ENCODE measurements at places on chromosomes 1 and 21. TPM values are rescaled to one million over a fixed set of nuclear protein-coding genes. Genes with fewer than 3 reads are reported as not detected.

- H3K4me1 ChIP-seq: peaks cover 27% of the 10 kb centered on the region
- no peak for DNase-seq
- H3K27me3 ChIP-seq: peaks cover 5% of the 10 kb centered on the region
Observed at GRCh38 chr1:66444438-66445265, 89.3 kb upstream of the SGIP1 start.

GRCh38 chr1:24318615-24319311 is 394 bp upstream of the GRHL3 start:
- H3K36me3 ChIP-seq: no peaks in the 10 kb centered on the region
- DNase-seq: no peak
- H3K27me3 ChIP-seq: peaks cover 8% of the 10 kb centered on the region
- peak overlapping the region; percentile 66 for H3K4me3 ChIP-seq

- H3K27me3 ChIP-seq: no peaks in the 10 kb centered on the region
- peaks cover 15% of the 10 kb centered on the region for H3K4me1 ChIP-seq
- DNase-seq: no peak
- no peaks in the 10 kb centered on the region for H3K36me3 ChIP-seq
Observed at GRCh38 chr21:46604975-46605766, at the start of gene S100B. Gene S100B, minus strand, starts transcription at chr21:46605082. Its CDS starts 2,667 bp downstream, at chr21:46602415.

- H3K36me3 ChIP-seq: no peaks in the 10 kb centered on the region
- H3K27ac ChIP-seq: no peak overlapping the region
- H3K27me3 ChIP-seq: no peaks in the 10 kb centered on the region
- H3K4me1 ChIP-seq: peaks cover 30% of the 10 kb centered on the region
- H3K4me3 ChIP-seq: no peak overlapping the region
Observed at GRCh38 chr1:184530226-184530625, 143.4 kb downstream of the C1orf21 start.

- peaks cover 41% of the 10 kb centered on the region for H3K36me3 ChIP-seq
- H3K4me3 ChIP-seq: no peak overlapping the region
- DNase-seq: no peak
- H3K27me3 ChIP-seq: no peaks in the 10 kb centered on the region
- H3K27ac ChIP-seq: no peak overlapping the region
Observed at GRCh38 chr1:235149824-235150223, 11.2 kb downstream of the RBM34 start.

DNA sequence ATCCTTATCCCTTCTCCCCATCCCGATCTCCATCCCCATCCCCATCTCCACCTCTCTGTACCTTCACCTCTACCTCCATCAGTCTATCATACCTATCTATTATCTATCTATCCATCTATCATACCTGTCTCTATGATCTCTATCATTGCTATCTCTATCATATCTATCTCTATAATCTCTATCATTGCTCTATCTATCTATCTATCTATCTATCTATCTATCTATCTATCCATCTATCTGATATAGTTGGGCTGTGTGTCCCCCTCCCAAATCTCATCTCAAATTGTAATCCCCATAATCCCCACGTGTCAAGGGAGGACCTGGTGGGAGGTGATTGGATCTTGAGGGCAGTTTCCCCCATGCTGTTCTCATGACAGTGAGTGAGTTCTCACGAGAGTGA is 97.9 kb upstream of the PAXBP1 start:
- no peaks in the 10 kb centered on the region for H3K36me3 ChIP-seq
- no peak overlapping the region for H3K4me3 ChIP-seq
- H3K27me3 ChIP-seq: peaks cover 66% of the 10 kb centered on the region
- no peak for DNase-seq
- H3K4me1 ChIP-seq: no peaks in the 10 kb centered on the region

DNA sequence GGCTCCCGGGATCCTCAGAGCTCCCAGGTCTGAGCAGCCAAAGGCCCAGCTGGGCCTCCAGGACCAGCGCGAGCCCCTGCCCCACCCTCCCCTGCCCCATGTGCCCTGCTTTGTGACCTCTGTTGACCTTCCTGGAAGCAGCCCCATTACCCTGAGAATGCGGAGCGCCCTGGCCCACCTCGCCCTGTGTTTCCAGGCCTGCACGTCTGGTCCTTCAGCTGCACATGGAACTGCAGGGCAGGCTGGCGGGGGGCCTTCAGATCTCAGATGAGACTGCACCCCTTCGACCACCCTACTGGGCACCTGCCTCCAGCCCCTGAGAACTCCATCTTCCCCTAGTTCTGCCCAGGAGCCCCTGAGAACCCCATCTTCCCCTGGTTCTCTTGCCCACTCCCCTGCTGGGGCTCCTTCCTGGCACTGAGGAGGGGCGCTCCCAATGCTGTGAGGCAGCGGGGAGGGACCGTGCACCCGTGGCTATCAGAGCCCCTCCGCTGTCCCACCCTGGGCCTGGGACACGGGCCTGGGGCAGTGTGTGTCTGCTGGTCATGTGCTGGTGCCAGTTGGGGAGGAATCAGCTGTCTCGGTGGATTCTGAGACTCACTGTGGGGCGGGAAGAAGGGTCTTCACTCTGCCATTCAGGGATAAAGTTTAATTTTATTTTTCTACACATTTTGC is 25.1 kb downstream of the TMEM201 start:
- peaks cover 2% of the 10 kb centered on the region for H3K36me3 ChIP-seq
- no peaks in the 10 kb centered on the region for H3K4me1 ChIP-seq
- no peak for DNase-seq
- H3K27ac ChIP-seq: no peak overlapping the region

GRCh38 chr1:234000557-234001041 is 96.1 kb downstream of the SLC35F3 start:
- H3K4me1 ChIP-seq: no peaks in the 10 kb centered on the region
- H3K4me3 ChIP-seq: no peak overlapping the region
- peaks cover 54% of the 10 kb centered on the region for H3K27me3 ChIP-seq
- no peaks in the 10 kb centered on the region for H3K36me3 ChIP-seq

DNA sequence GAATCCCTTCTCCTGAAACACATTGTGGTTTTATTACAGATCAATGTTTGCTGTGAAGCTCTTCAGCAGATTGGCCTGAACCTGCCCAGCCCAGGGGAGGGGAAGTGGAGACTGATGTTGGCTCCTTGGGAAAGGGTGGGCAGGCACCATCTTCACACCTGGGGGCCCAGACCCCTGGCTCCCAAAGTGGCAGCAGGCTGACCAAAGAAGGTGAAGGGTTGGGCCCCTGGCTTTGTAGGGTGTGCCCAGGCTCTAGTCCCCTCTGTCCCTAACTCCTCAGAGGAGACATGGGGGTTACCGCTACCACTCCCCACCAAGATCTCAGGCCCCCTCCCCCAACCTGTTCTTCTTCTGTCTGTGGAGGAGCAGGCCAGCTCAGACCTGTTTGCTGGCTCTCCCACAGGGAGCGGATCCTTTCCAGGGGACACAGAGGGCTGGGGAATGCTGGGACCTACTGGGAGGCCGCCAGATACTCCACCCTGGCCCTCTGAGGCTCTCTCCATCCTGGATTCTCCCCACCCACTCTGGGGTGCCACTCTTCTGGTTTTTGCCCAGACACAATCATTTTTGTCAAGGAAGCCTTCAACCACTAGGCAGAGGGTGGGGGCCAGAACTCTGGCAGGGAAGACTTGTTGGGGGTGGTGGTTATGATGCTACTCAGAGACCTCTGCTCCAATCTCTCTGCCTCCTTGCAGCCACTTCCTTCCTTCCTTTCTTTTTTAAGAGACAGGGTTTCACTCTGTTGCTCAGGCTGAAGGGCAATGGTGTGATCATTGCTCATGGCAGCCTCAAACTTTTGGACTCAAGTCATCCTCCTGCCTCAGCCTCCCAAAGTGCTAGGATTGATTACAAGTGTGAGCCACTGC is 5.0 kb upstream of the EFNA3 start:
- H3K27me3 ChIP-seq: peaks cover 29% of the 10 kb centered on the region
- H3K4me1 ChIP-seq: peaks cover 27% of the 10 kb centered on the region
- H3K4me3 ChIP-seq: no peak overlapping the region
- H3K36me3 ChIP-seq: peaks cover 2% of the 10 kb centered on the region
- H3K27ac ChIP-seq: no peak overlapping the region

DNA sequence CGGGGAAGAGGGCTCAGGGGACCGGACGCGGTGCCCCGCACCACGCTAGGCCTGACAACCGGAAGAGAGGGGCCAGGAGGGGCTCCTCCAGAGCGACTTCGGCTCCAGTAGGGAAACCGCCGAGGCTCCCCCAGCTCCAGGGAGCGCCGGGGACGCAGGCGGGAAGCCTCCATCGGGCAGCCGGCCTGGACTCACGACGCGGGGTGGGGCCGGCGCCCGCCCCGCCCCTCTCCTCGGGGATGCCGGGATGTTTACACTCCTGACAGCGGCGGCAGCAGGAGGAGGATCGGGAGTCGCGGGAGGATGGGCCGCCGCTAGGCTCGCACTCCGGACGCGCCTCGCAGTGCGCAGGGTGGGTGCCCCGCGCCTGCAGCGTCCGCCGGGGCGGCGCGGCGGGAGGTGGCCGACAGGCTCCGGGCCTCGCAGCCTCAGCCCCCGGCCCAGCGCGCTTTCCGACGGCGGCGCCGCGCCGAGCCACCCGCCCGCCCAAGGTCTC is at the start of gene NEK7:
NEK7 (plus strand) TSS at position 254 of the 496 bp plus-strand sequence. CDS start 75,583 bp downstream, outside the sequence.
- H3K27me3 ChIP-seq: no peaks in the 10 kb centered on the region
- no peaks in the 10 kb centered on the region for H3K36me3 ChIP-seq
- peak; percentile 79 for DNase-seq

- H3K4me1 ChIP-seq: no peaks in the 10 kb centered on the region
- peaks cover 2% of the 10 kb centered on the region for H3K27me3 ChIP-seq
- no peak for DNase-seq
- peaks cover 2% of the 10 kb centered on the region for H3K36me3 ChIP-seq
- no peak overlapping the region for H3K27ac ChIP-seq
Observed at GRCh38 chr1:63230722-63231121, 91.6 kb upstream of the FOXD3 start.

- DNase-seq: no peak
- H3K36me3 ChIP-seq: no peaks in the 10 kb centered on the region
- H3K4me1 ChIP-seq: peaks cover 52% of the 10 kb centered on the region
- H3K27me3 ChIP-seq: peaks cover 5% of the 10 kb centered on the region
Observed at GRCh38 chr21:21003701-21004100, 5.5 kb downstream of the NCAM2 start.

GRCh38 chr1:202956969-202957368 is 1.1 kb downstream of the ADIPOR1 start:
- H3K36me3 ChIP-seq: no peaks in the 10 kb centered on the region
- peak overlapping the region; percentile 80 for H3K4me3 ChIP-seq
- peak overlapping the region; percentile 73 for H3K27ac ChIP-seq
- no peak for DNase-seq
- H3K4me1 ChIP-seq: peaks cover 25% of the 10 kb centered on the region
- H3K27me3 ChIP-seq: no peaks in the 10 kb centered on the region

- H3K4me1 ChIP-seq: peaks cover 32% of the 10 kb centered on the region
- DNase-seq: no peak
- H3K27ac ChIP-seq: peak overlapping the region; percentile 80
Observed at GRCh38 chr1:27342778-27343638, 1.2 kb downstream of the SYTL1 start.

DNA sequence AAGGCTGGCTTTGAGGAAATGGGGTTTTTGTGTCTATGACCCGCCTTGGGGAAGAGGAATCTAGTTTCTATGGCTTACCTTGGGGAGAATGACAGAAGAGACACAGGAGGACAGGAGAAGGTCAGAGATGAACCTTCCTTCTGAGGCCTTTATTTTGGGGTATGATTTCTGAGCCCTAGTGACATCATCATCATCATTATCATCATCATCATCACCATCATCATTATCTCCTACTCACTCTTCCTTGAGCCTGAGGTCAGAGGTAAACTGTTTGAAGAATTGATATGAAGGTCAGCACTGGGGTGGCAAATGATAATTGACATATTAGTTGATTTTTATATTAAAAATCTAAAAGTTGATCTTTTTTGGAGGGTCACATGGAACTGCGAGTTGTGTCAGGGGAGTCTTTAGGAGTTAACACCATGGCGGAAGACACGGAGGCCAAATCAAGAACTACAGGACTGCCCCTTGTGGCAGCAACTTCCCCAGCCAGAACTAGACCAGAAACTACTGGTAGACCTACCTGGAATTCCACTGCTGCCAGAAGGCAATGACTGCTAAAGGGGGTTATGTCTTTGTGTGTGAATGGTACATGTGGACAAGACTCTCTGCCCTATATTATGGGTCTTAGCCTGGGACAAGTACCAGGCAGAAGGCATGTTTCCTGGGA is 49.8 kb upstream of the WLS start:
- no peak for DNase-seq
- H3K27ac ChIP-seq: no peak overlapping the region
- no peak overlapping the region for H3K4me3 ChIP-seq
- H3K27me3 ChIP-seq: no peaks in the 10 kb centered on the region
- H3K4me1 ChIP-seq: peaks cover 2% of the 10 kb centered on the region
- no peaks in the 10 kb centered on the region for H3K36me3 ChIP-seq

DNA sequence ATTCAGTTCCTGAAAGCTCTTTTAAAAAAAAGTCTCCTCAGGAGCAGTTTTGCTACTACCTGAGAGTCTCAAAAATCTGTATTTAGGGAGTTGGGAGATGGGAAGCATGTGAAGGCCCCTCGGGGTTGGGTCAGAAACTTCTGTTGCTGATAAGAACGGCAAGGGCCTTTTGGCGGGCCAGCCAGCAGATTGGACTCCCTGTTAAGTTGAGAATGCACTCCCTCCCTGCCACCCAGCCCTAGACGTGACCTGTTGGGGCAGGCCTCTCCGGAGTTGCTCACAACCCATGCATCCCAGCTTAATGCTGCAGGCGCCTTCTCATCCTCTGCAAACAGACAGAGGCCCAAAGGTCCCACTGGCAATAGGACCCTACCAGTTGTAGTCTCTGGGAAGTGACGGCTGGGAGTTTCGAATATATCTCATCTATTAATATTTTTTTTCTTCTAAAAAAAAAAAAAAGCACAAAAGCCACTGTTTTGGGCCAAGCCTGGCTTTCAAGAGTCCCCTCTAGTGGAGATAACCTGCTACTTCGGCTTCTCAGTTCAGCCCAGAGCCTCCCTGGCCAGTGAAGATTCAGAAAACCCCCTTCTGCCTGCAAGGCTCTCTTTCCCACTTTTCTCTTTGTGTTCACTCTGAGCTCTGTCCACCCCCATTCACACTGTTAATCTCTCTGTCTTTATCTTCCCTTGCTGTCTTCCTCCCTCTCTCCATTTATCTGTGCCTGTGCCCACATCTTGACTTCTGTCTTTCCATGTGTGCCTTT is 5.3 kb downstream of the PLXNA2 start:
- H3K4me3 ChIP-seq: no peak overlapping the region
- H3K36me3 ChIP-seq: no peaks in the 10 kb centered on the region
- peaks cover 16% of the 10 kb centered on the region for H3K27me3 ChIP-seq
- H3K4me1 ChIP-seq: peaks cover 63% of the 10 kb centered on the region
- DNase-seq: no peak

DNA sequence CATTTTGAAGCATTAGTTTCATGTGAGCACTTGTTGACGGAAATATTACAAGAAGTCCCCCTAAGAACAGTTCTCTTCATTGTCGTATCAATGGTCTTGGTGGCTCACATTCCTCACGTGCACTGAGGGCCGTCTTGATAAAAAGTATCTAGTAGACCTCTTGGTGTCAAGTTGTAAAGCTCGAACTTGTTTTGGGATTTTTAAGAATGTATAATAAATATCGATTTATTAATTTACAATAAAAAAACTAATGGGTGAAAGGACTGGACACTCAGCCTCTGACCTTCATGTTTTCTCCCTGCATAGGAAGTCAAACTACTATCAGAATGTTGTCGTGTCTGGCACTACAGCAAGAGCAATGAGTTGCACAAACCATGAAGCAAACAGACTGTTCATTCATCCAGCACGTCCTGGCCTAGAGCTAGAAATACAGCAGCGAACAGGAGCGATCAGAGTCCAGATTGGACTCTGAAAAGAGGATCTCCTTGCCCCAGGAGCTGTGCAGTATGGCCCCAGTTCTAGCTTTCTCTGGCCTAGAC is 319.2 kb downstream of the SMYD3 start:
- peaks cover 1% of the 10 kb centered on the region for H3K36me3 ChIP-seq
- peaks cover 8% of the 10 kb centered on the region for H3K4me1 ChIP-seq
- H3K4me3 ChIP-seq: no peak overlapping the region
- no peak overlapping the region for H3K27ac ChIP-seq

The PDPN gene
- 102 TPM for total RNA-seq

The HES3 gene
- total RNA-seq: not detected

The CHRM3 gene
- 6.9 TPM for total RNA-seq

The POLR3C gene
- 33.5 TPM for total RNA-seq

The KCNN3 gene
- total RNA-seq: 1.2 TPM

Measured in mesothelial cell of epicardium (in vitro differentiated cells).